ENCODE measurements at places on chromosomes 7 and 10. TPM values are rescaled to one million over a fixed set of nuclear protein-coding genes. Genes with fewer than 3 reads are reported as not detected.

The TMEM270 gene
- not detected for total RNA-seq

The FEZF1 gene
- not detected for total RNA-seq

The AS3MT gene
- 4.0 TPM for total RNA-seq

The ASB10 gene
- not detected for total RNA-seq

The PRLHR gene
- total RNA-seq: not detected

DNA sequence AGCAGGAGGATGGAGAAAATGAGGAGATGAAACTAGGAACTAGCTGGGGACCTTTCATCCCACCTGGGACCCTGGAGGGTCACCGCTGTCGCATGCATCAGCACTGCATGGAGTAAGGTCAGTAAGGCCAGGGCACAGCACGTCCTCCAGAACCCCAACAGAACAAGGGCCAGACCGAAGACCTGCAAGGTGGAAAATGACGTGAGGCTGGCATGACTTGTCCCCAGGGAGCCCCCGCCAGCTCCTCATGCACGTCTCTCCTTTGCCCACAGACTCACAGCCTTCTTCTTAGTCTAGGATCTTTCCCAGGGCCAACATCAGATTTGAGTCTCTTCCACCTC is 4.7 kb downstream of the ZNF488 start:
- no peak overlapping the region for H3K27ac ChIP-seq
- no peaks in the 10 kb centered on the region for H3K36me3 ChIP-seq
- no peaks in the 10 kb centered on the region for H3K27me3 ChIP-seq
- H3K4me3 ChIP-seq: no peak overlapping the region

DNA sequence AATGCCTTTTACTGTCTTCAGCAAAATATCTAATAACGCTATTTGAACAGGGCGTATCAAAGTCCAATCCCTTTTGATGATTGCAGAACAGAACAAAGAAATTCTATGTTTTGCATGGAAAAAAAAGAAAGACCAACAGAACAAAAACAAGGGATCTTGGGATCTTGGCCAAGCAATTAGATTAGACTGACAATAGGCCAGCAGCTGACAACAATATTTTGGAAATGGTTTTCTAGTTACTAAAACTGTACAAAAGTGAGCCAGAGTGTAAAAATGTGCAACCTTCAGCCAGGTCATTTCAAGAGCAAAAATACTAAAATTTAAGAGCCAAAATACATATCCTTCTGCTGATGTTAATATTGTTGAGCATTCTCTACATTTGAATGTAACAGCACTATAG is 716.5 kb upstream of the KCND2 start:
- no peaks in the 10 kb centered on the region for H3K4me1 ChIP-seq
- no peak overlapping the region for H3K27ac ChIP-seq
- DNase-seq: no peak

DNA sequence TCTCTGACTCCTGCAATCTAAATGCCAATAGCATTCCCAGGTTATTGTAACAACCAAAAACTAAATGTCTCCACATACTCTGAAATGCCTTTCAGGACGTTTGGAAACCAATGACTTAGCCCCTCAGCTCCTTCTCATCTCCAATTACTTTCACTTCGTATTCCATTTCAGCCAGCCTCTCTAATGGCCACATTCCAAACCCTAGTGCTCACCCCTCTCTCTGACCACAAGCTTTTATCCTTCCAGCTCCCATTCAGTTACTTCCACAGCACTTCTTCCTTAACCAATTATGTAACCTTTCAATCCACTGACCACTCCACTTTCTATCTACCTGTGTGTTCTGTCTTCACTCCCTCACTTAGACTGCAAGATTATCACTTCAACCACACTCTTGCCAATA is 4.3 kb downstream of the NOC3L start:
- no peaks in the 10 kb centered on the region for H3K27me3 ChIP-seq
- H3K4me3 ChIP-seq: no peak overlapping the region
- H3K4me1 ChIP-seq: peaks cover 11% of the 10 kb centered on the region
- no peak for DNase-seq

GRCh38 chr7:23895666-23896096 is 185.7 kb downstream of the STK31 start:
- H3K27ac ChIP-seq: no peak overlapping the region
- H3K4me3 ChIP-seq: no peak overlapping the region
- no peak for DNase-seq
- no peaks in the 10 kb centered on the region for H3K27me3 ChIP-seq

DNA sequence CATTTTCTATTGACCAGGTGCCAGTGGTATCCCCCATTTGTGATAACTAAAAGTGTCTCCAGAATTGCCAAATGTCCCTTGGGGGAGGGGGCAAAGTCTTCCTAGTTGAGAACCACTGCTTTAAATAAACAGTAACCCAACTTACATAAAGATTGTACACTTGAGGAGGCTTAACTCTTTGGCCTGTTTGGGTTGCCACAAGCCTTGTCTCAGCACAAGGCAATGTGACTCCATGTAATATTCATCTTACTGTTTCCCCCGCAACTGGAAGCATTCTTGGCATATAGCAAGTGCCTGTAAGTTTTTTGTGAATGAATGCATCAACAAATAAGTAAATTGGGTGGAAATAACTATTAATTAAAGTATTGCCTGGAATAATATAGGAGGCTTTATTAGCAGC is 108.3 kb downstream of the ANK3 start:
- H3K4me1 ChIP-seq: peaks cover 20% of the 10 kb centered on the region
- no peak overlapping the region for H3K4me3 ChIP-seq
- DNase-seq: no peak
- no peaks in the 10 kb centered on the region for H3K36me3 ChIP-seq

- H3K27ac ChIP-seq: no peak overlapping the region
- no peak for DNase-seq
- no peaks in the 10 kb centered on the region for H3K36me3 ChIP-seq
- no peak overlapping the region for H3K4me3 ChIP-seq
Measured at GRCh38 chr7:132915647-132916046, 166.2 kb downstream of the CHCHD3 start.

DNA sequence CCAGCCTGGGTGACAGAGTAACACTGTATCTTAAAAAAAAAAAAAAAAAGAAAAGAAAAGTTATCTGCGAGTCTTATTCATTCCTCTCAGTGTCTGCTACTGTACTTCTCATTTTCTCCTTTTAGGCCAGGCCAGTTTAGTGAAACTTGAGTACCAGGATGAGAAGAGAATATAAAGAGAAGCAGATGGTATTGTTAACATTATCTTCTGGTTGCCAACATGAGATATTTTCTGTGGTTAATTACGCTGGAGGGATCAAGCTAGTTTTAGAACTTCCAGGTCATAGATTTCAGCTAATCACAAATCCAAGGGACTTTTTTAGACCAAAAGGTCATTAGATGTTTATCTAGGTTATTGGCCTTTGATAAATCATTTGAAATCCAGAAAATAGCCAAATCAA is 252.6 kb upstream of the SMIM30 start:
- H3K27me3 ChIP-seq: no peaks in the 10 kb centered on the region
- no peak for DNase-seq
- H3K4me1 ChIP-seq: no peaks in the 10 kb centered on the region
- no peak overlapping the region for H3K27ac ChIP-seq

DNA sequence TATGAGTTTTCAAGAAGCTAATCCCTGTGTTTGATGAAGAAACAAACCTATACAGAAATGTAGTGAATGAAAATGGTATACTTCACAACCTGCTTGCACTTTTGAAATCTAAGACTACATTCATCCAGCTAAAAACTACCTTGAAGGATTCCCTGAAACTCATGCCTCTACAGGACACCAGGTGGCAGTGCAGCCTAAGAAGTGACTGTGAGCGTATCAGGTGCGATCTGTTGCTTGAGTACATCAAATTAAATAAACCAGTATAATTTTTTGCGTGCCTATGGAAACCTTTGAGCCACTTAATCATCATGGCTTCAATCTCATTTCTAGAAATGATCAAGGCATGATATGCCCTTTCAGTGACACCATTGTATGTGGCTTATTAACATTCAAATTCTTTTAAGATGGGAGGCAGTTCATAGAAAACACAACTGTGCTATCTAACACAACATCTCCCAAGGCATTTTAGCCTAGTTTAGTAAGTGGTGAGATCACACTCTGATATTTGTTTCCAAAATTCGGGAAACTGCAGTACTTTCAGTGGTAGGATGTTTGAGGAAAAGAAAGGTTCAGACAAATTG is 57.4 kb downstream of the PPP1R17 start:
- peak; percentile 57 for DNase-seq
- H3K27me3 ChIP-seq: no peaks in the 10 kb centered on the region
- H3K27ac ChIP-seq: no peak overlapping the region
- H3K4me3 ChIP-seq: no peak overlapping the region
- no peaks in the 10 kb centered on the region for H3K36me3 ChIP-seq

GRCh38 chr10:116880716-116881482 is 31.6 kb downstream of the ENO4 start:
- H3K36me3 ChIP-seq: no peaks in the 10 kb centered on the region
- no peaks in the 10 kb centered on the region for H3K27me3 ChIP-seq
- no peak overlapping the region for H3K4me3 ChIP-seq

- peak; percentile 47 for DNase-seq
- H3K27me3 ChIP-seq: peaks cover 36% of the 10 kb centered on the region
- H3K4me1 ChIP-seq: peaks cover 53% of the 10 kb centered on the region
- no peak within 1 kb of the TSS for H3K4me3 ChIP-seq
- H3K36me3 ChIP-seq: no peaks in the 10 kb centered on the region
Measured at GRCh38 chr10:27745732-27746396, at the start of gene MKX. TSS of gene MKX (minus strand) at chr10:27745819. CDS start at chr10:27743415, 2,404 bp downstream.

- no peaks in the 10 kb centered on the region for H3K27me3 ChIP-seq
- H3K27ac ChIP-seq: no peak overlapping the region
- DNase-seq: peak; percentile 59
- H3K4me3 ChIP-seq: no peak overlapping the region
- H3K36me3 ChIP-seq: no peaks in the 10 kb centered on the region
- H3K4me1 ChIP-seq: peaks cover 21% of the 10 kb centered on the region
Measured at GRCh38 chr10:3468919-3469638, 296.5 kb upstream of the PITRM1 start.

- no peak overlapping the region for H3K4me3 ChIP-seq
Measured at GRCh38 chr7:42262964-42263363, 26.0 kb upstream of the GLI3 start.

- H3K27me3 ChIP-seq: no peaks in the 10 kb centered on the region
- no peak overlapping the region for H3K27ac ChIP-seq
- H3K4me1 ChIP-seq: no peaks in the 10 kb centered on the region
- no peaks in the 10 kb centered on the region for H3K36me3 ChIP-seq
Measured at GRCh38 chr7:131897790-131898165, 341.4 kb upstream of the PODXL start.

DNA sequence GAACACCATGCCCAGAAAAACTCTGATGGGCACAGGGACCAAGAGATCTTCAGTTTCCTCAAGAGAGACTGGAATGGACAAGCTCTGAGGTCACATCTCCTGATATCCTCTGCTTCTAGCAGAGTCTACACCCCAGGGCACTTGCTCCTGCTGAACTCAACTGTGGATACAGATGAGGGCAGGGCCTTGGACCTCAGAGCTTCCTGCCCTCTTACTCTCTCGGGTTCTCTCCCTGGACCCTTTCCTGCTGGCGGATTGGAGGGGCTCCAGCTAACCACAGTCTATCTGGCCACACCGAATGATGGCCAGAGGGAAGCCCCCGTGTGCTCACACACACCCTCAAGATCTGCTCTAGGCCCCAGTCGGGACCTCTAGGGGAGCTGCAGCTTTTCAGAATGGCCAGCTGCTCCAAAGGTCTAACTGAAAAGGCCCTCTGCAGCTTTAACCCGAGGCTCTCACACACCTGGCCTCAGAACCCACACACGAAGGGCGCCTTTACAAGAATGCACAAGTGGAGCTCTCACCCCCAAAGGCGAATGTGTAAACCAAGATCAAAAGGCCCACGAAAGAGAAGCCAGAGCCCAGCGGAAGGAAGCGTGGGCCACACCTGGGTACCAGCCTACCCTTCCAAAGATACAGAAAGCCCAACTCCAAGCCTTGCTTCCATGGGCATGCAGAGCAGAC is 65.5 kb downstream of the FAM53B start:
- no peaks in the 10 kb centered on the region for H3K27me3 ChIP-seq
- H3K4me3 ChIP-seq: no peak overlapping the region
- no peaks in the 10 kb centered on the region for H3K36me3 ChIP-seq
- DNase-seq: no peak
- peaks cover 4% of the 10 kb centered on the region for H3K4me1 ChIP-seq

GRCh38 chr10:21764466-21765189 is 230.6 kb downstream of the MLLT10 start:
- no peaks in the 10 kb centered on the region for H3K36me3 ChIP-seq
- DNase-seq: no peak
- H3K4me3 ChIP-seq: no peak overlapping the region
- no peak overlapping the region for H3K27ac ChIP-seq
- no peaks in the 10 kb centered on the region for H3K27me3 ChIP-seq

GRCh38 chr10:49023752-49024151 is 84.1 kb upstream of the LRRC18 start:
- DNase-seq: no peak
- H3K4me1 ChIP-seq: no peaks in the 10 kb centered on the region
- H3K27me3 ChIP-seq: no peaks in the 10 kb centered on the region
- no peak overlapping the region for H3K27ac ChIP-seq

- DNase-seq: no peak
- H3K4me1 ChIP-seq: peaks cover 73% of the 10 kb centered on the region
- H3K4me3 ChIP-seq: peak overlapping the region; percentile 52
- peaks cover under 1% of the 10 kb centered on the region for H3K36me3 ChIP-seq
- peak overlapping the region; percentile 90 for H3K27ac ChIP-seq
- no peaks in the 10 kb centered on the region for H3K27me3 ChIP-seq
Measured at GRCh38 chr10:17229717-17229966, 1.6 kb downstream of the VIM start.

- H3K36me3 ChIP-seq: no peaks in the 10 kb centered on the region
- no peak overlapping the region for H3K4me3 ChIP-seq
- H3K4me1 ChIP-seq: peaks cover 11% of the 10 kb centered on the region
- DNase-seq: no peak
Measured at GRCh38 chr10:49243139-49243538, 54.9 kb upstream of the TMEM273 start.

DNA sequence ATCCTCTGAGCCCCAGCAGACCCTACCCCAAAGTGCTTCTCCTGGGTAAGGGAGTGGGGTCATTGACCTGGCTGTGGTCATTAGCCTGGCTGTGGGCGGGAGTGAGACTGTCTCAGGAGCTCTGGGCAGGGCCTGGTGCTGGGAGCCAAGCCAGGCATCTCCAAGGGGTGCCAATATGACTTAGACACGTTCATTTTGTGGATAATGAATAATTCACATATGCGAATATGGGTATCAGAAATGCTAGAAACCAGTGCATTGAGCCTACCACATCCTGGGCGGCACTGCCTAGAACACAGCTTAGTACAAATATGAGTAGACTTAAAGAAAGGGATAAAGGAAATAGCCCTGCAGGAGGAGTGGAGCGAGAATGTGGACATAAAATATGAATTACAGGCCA is 14.4 kb upstream of the SRRM3 start:
- no peaks in the 10 kb centered on the region for H3K4me1 ChIP-seq
- H3K4me3 ChIP-seq: no peak overlapping the region
- DNase-seq: no peak
- H3K27me3 ChIP-seq: no peaks in the 10 kb centered on the region
- no peak overlapping the region for H3K27ac ChIP-seq
- no peaks in the 10 kb centered on the region for H3K36me3 ChIP-seq

- no peak overlapping the region for H3K4me3 ChIP-seq
- no peak overlapping the region for H3K27ac ChIP-seq
- H3K36me3 ChIP-seq: no peaks in the 10 kb centered on the region
- H3K4me1 ChIP-seq: no peaks in the 10 kb centered on the region
- DNase-seq: no peak
Measured at GRCh38 chr7:131636092-131636491, 79.7 kb upstream of the PODXL start.
